ENCODE measurements at places on chromosomes 1 and 21.
A peak's percentile ranks its signal among the peaks of the same experiment; 100 is the strongest.

DNA sequence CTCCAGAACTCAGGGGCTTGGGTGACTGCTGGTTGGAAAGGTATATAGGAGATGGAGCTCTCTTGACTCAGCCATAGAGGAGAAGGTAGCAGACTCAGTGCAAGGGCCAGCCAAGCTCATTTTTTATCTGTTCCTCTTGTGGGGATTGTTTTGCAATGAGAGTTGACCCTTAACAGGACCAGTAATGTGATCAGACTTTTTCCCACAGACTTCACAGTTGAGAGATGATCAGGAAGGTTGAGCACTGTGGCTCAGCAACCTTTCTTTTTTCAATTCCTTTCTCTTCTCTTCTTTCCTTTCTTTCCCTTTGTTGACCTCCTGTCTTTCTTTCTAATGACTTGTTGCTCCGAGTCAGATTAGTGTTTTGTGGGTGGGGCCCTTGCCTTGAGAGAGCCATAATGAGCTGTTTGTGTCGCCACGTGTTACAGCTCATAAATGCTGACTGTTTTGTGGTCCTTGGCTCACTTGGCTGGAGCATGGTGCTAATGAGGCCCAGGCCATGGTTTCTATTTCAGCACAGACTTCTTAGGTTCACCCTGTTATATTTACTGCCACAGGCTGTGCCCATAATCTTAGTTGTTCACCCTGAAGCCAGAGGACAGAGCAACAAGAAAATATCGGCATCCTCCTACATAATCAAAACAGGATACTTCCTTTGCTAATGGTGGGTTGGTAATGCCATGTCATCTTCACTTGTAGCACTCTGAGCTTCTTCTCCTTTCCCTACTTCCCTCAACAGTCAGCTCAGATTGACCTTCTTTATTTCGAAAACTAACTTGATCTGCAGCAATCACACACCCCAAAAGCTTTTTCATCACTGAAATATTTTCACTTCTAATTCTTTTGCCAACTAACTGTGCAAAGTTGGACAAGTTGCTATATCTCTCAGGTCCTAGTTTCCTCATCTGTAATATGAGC is 13.9 kb downstream of the ADAM30 start:
- no peak for DNase-seq

GRCh38 chr1:151653397-151653796 is 41.5 kb downstream of the SNX27 start:
- DNase-seq = peak; percentile 26

DNA sequence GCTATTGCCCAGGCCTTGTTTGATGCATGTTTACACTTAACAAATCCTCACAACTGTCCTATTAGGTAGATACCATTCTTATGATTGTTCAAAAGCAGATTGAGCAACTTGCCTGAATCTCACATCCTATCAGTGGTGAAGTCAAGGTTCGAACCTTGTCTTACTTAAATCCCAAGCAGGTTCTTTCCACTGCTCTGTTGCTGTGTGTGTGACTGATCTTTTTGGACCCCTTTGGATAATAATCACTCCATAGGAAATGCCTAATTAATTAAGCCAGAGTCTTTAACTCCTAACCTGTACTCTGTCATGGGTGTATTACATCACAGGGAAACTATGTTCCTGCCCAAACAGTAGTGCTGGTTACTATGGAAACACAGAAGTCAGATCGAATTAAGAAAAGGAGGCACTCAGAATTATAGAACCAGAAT is 84.2 kb downstream of the SPATA46 start:
- DNase-seq = peak; percentile 32

GRCh38 chr1:156646738-156647211 is 4.9 kb downstream of the BCAN start:
- no peak for DNase-seq

DNA sequence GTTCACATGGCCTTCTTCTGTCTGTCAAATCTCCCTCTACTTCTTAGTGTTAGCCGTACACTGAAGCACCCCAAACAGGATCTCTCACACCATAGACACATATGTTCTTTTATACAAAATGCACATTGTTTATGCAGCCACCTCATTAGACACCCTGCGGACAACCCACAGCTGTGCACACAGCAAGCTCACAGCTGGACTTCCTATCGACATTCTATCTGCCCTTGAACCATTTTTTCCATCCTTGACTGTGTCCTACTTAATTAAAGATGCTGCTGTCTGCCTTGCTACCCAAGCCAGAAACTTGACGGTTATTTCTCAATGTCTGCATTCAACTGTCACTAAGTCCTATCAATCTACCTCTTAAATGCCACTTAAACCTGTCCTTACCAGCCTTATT is 3.2 kb upstream of the ZBTB21 start:
- no peak for DNase-seq

DNA sequence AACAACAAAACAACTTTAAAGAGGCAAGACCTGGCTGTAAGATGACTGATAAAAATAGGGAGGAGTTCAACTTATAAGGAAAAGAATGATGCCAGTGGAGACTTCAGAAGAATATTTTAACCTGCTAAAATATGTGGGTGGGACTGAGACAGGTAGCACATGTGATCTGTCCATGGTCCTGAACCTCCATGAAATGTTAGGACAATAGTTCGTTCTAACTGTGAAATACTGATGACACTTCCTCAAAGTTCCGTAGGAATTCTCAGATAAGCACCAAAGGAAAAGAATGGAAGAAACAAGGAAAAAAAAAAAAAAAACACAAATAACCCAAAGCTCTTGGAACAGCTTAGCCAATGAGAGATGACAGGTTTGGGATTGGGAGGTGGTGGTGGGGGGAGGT is 44.7 kb downstream of the CDC42BPA start:
- DNase-seq = peak; percentile 10

GRCh38 chr1:37691497-37692077 is 729 bp upstream of the CDCA8 start:
- DNase-seq = peak; percentile 18

- no peak for DNase-seq
These were observed 153.2 kb upstream of the C1orf174 start for GRCh38 chr1:4053160-4053748.

GRCh38 chr1:223479261-223479660 is 86.0 kb downstream of the CCDC185 start:
- DNase-seq = no peak

- DNase-seq = no peak
These were observed 73.1 kb downstream of the GPR88 start for GRCh38 chr1:100611086-100611485.

GRCh38 chr1:31624309-31624708 is 6.8 kb downstream of the HCRTR1 start:
- DNase-seq = no peak

- no peak for DNase-seq
These were observed 8.8 kb downstream of the SLC19A1 start for GRCh38 chr21:45533361-45533845.

DNA sequence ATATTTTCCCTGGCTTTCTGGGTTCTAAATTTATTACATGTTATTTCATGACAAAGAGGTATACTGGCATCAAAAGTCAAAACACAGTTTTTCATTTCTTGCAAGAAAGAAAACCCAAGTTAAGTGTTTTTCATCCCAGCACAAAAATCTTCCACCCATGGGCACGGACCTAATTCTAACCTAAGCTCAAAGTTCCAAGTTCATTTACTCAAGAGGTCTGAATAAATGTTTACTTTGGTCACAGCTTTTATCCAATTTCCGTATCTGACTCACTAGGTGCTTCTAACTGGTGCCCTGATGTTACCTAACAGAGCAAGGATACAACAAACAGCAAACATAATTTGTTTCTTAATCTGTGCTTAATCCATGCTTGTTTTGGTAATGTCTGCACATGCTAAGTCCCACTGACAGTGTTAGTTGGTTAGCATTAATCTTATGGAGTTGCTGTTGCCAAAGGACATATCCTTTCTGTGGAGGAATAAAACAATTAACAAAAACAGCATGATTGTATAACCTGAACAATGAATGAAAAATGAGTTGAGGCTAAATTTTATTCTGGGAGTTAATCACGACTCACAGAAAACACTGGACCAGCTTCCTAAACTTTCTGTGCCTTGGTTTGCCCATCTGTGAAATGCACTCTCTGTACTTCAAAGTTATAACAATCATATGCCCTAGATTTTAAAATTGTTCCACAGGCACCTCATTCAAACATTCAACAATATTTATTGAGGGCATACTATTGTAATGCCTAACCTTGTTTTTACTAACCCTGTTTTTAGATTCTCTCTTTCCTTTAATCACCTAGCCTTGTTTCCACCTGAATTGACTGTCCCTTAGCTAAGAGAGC is 4.2 kb upstream of the CHD1L start:
- no peak for DNase-seq
